Heart left ventricle (tissue), 16 donors: ENCODE measurements at places on chromosomes 16 and 17. TPM values are rescaled to one million over a fixed set of nuclear protein-coding genes. Genes with fewer than 3 reads are reported as not detected.

Gene SYT17
- total RNA-seq = 0.91 TPM

Gene GP1BA
- not detected for total RNA-seq

Gene CA7
- total RNA-seq = not detected

Gene MMP15
- total RNA-seq = 60.8 TPM

Gene MMP28
- total RNA-seq = 4.0 TPM

Gene ARHGDIG
- total RNA-seq = 7.2 TPM

Gene GPR142
- not detected for total RNA-seq

Gene NECAB2
- 0.48 TPM for total RNA-seq

Gene TBC1D3B
- 1.3 TPM for total RNA-seq

Gene KRTAP9-2
- not detected for total RNA-seq

Gene DPEP2
- 0.75 TPM for total RNA-seq

Gene HASPIN
- 0.19 TPM for total RNA-seq
